ENCODE measurements at places on chromosomes 3 and 15.

DNA sequence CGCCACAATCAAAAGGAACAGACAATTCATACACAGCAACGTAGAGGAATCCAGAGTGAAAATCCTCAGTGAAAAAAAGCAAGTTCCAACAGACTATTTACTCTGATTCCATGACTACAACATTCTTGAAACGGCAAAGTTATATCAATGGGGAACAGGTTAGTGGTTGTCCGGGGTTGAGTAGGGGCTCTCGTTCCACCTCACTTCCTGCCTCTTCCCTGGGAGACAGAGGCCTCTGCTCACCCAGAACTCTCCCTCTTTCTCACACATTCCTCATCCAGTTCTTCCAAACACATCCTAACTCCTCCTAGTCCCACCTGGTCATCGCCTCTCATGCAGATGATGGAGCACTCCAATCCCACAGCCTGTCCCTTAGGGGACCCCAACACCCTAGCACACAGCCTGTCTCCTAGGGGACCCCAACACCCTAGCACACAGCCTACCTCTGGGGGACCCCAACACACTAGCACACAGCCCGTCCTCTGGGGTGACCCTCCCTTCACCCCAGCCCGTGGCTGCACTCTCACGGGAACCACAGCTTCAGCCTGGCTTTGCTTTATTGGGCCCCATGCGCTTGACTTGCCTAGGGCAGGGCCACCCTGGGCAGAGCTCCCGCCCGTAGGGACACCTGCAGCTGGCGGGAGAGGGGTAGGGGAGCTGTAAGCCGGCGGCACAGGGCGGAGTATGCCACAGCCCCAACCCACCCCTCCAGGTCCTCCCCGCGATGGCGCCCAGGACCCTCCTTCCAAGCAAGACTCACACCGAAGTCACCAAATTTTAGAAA lies 5.2 kb downstream of the OCA2 start:
- no peak for DNase-seq

DNA sequence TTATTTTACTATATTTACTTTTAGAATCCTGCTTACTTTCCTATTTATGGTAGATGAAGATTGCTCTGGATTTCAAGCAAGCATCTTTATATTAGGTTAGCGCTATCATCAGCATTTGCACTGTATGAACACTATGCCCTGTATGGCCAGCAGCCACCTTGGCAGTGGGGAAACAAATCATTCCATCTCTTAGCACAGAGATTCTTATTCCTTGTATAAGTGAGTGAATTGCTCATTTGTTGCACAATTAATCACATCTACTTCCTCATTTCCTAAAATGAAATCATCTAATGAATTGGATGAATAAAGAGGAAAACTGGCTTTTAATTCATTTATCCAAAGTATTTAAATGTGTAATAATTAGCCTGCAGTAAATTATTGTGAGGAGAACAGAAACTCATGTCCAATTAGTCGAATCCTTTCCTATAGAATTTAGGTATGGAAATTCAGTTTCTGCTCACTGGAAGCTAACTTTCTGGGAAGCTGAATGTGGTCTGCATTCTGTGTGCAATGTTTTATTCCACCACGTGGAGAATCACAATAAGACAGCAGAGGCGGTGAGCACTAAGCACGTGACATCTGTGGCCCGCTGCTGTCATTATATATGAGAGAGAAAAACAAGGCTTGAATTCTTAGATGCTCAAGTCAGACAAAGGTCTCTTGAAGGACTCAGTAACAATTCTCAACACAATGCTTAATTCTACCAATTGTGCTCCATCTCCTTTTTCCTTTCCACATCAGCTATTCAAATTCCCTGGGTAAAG lies 93.4 kb downstream of the PEX5L start:
- DNase-seq, result no peak

- no peak for DNase-seq
Measured at GRCh38 chr3:37729119-37729518, 132.6 kb upstream of the CTDSPL start.

GRCh38 chr15:37783290-37783689 lies 151.2 kb upstream of the TMCO5A start:
- DNase-seq, result no peak

DNA sequence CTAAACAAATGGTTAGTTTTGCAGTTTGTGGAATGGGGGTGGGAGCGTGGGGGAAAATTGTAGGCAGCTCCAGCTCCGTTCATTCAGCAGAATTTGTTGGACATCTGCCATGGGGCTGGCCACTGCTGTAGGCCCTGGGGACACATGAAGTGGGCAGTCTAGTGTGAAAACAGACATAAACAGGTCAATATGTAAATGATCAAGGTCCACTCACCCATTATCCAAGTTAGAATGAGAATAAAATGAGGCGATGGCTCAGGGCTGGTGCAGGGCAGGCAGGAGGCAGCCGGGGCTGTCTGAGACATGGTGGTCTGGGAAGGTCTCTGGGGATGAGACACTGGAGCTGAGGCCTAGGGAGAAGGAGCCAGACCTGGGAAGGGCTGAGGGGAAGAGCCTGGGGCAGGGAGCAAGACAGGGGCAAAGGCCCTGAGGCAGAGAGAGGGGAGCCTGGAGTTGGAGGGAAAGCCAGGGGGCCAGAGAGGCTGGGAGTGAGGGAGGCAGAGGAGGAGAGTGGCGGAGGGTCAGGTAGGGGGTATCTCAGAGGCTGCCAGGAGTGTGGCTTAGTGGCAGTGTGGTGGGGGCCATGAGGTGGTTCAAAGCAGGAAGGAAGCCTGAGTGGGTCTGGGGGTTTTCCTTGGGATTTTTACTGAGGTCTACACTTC lies 6.2 kb upstream of the SLC6A6 start:
- DNase-seq, result no peak

DNA sequence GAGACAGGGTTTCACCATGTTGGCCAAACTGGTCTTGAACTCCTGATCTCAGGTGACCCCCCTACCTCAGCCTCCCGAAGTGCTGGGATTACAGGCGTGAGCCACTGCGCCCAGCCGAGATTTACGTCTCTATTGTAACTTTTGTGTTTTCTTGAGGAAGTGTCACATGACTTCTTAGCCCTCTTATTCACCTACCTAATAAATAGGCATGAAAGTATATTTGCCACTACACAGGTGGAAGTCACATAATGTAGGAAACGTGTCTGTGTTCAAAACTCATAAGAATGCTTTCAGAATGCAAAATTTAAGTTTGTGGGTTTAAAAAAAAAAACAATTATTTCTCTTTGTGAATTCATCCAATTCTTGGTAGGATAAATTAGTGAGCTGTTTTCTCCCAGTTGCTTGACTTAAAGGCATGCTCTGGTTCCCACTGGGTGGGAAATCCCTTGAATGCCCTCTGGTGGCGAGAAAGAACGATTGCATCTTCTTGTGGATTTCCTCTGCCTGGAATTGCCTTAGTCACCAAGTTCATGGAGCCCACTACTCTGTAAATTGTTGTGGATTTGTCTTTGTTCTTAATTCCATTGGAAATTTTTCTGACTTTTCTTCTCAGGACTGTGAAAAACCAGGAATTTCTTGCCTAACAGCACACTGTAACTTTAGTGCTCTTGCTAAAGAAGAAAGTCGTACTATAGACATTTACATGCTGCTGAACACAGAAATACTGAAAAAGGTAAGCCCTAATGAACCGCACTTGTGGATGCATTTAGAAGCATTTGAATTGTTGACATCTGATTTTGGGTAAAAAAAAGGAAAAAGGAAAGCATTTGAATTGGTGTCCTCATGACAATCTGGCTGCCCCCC lies 82.2 kb upstream of the CTDSPL start:
- peak; percentile 43 for DNase-seq

- DNase-seq, result no peak
Measured at GRCh38 chr3:85783291-85783690, 824.5 kb downstream of the CADM2 start.

DNA sequence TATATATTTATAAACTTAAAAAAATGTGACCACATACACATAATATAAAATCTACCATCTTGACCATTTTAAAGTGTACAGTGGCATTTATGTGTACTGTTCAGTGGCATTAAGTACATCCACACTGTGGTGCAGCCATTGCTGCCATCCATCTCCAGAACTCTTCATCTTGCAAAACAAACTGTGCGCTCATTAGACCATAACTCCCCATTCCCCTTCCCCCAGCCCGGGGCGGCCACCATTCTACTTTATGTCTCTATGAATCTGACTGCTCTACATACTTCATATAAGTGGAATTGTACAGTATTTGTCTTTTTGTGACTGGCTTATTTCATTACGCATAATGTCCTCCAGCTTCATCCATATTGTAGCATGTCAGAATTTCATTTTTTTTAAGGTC lies 47.8 kb downstream of the CTXND1 start:
- no peak for DNase-seq

DNA sequence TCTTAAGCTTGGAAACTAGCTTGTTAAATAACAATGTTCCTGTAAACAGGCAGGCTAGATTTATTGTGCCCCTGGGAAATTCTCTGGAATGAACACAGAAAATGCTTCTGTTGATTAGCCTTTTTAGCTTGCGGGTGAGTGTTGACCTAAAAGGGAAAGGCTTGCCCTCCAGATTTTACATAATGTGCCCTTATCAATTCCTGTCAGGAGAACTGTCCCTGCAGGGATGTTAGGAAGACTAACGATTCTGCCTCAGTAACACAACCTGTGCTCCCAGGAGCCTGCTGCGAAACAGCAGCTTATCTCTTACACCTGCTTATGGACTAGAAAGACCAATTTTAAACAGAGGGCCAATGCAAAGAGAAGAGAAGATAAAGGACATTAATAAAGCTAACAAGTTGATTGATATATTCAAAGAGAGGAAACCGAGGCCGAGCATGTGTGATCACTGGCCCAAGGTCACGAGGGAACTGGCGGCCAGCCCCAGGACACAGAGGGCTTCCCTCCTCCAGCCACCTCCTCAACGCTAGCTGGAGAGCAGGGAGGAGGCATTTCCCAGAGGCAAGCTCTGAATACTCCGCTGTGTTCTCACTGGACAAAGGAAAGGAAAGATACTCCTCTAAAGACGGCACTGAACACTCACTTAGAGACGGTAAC lies 48.4 kb upstream of the TJP1 start:
- DNase-seq, result no peak

DNA sequence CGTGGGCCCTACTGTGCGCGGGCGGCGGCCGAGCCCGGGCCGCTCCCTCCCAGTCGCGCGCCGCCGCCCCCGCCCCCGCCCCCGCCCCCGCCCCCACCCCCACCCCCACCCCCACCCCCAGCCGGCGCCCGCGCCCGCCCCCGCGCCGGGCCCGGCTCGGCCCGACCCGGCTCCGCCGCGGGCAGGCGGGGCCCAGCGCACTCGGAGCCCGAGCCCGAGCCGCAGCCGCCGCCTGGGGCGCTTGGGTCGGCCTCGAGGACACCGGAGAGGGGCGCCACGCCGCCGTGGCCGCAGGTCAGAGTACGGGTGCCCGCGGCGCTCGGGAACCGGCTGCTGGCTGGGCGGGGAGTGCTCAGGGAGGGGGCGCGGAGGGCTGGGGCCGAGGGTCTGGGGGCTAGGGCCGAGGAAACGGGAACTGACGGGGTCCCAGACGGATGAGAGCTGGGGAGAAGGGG lies 1.1 kb upstream of the PPARG start:
- no peak for DNase-seq

GRCh38 chr15:63507878-63508818 lies 3.8 kb downstream of the USP3 start:
- no peak for DNase-seq

- no peak for DNase-seq
Measured at GRCh38 chr3:114829783-114830182, 317.3 kb downstream of the ZBTB20 start.

GRCh38 chr3:140062461-140062860 lies 127.5 kb downstream of the CLSTN2 start:
- no peak for DNase-seq

DNA sequence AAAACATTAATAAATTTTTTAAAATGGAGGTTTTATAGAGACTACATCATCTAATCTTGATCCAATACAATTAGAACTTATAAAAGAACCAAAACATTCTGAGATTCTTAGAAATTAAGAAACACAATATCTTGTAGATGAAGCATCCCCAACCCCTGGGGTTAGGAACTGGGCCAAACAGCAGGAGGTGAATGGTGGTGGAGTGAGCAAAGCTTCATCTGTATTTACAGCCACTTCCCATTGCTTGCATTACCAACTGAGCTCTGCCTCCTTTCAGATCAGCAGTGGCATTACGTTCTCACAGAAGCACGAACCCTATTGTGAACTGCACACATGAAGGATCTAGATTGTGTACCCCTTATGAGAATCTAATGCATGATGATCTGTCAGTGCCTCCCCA lies 36.3 kb downstream of the KNL1 start:
- DNase-seq, result no peak

DNA sequence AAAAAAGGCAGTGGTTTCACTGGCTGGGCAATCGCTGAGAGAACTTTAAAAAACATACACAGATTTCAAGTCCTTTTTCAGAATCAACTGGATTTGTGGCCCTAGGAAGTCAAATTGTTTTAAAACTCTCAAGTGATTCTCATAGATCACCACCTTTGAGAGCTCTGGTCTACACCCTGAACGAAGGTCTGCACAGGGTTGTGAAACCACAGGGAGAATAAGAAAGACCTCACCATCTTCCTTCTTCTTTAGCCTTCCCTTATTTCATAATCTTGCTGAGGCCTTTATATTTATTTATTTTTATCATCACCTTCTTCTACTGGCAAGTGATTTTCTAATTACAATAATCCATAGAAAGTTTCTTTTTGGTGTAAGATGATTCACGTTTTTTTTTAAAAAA lies 58.1 kb downstream of the FOXP1 start:
- no peak for DNase-seq

GRCh38 chr3:189309400-189309975 lies 137.7 kb downstream of the TPRG1 start:
- DNase-seq, result no peak

GRCh38 chr3:128352326-128352725 lies 114.4 kb downstream of the DNAJB8 start:
- DNase-seq, result no peak

DNA sequence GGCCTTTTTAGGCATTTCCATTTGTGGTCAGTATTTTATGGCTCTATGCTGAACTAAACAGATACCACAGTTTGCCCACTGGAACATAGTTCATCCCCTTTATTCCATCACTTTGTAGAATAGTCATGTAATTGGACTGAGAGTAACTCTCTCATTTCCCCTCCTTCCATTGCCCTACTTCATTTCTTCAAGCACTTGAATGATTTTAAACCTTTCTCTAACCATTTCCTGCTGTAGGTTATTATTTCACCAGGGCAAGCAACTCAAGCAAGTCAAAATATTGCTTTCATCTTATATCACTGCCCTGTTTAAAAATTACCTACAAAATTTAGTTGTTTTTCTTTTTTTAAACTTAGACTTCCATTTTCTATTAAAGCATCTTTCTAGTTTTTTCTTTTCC lies 177.0 kb downstream of the RAP2B start:
- no peak for DNase-seq

Data from T-helper 1 cell (primary cell).